ENCODE measurements at places on chromosomes 3 and 15. TPM values are rescaled to one million over a fixed set of nuclear protein-coding genes. Genes with fewer than 3 reads are reported as not detected.

DNA sequence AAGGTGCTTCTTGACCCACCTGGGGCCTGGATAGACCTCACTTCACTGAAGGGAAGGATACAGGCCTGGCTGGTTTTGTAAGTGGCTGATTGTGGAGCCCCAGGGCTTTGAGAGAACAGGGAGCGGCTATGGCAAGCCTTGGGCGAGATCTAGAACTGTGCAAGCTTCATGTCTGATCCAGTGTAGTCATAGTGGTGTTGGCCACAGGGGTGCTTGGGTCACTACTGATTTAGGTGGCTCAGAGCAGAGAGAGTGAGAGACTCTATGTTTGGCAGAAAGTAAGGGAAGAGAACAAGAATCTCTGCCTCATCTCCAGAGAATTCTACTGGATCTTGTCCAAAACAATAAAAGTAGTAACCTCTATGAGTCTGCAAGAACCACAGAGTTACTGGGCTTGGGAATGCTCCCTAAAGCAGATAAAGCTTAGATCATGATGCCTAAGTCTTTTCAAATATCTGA lies 394.2 kb upstream of the EPHA3 start:
- no peak for DNase-seq

DNA sequence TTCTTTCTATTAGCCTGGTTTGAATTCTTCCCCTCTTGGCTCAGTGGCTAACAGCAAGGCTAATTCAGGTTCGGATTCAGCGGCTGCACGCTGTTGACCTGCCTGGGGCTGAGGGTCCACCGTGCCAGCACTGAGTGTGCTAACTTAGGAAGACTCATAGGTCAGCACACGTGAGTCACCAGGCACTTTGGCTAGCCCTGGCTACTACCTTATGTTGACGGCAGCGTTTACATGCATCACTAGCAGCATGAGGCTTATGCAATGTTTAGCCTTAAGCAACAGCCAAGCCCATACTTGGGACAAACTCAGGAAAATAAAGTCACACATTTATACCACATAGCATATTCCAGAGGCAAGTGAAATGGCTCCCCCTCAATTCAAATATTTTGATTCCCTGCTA lies 137.7 kb downstream of the RAB11A start:
- no peak for DNase-seq

DNA sequence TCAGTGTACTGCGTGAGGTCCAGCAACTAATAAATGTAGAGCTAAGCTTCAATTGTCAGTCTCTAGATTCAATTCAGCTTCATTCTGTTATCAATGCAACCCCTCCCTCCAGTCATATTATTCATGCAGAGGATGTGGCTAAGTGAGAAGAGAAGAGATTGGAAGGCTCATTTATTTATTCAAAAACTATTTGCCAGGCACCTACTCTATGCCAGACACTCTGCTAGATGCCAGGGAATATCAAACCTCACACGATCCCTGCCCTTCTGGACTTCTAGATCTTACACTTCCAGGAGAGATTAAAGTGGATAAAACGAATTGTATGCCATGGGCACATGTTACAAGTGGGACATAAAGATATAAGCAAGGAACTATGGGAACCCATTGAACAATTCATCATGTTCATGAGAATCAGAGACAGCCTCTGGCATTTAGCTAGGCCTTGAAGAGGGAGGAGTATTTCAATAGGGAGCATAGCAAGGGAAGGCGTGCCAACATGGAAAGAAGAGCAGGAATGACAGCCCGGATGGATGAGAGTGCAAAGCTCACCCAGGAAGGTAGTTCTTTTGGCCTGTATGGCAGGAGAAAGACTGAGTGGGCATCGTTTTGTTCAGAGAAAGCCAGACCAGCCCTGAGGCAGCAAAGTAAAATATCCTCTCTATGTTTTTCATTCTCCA lies 75.4 kb downstream of the FGF12 start:
- DNase-seq = no peak

DNA sequence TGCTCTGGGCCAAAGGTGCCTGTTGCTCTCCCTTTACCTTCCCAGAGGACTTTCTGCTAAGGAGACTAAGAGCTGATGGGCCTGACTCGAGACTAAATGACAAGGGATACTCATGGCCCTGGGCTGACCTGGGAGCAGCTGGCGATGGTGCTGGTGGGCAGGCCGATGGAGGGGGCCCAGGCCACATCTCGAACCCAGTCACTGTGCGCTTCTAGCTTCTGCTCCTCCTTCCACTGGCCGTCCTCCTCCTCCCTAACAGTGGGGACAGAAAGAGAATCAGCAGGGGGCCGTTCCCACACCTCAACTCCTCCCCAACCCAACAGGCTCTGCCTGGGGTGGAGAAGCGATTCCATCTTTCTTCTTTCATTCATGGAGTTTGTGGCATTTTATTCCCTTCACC lies 12.2 kb upstream of the GHRL start:
- DNase-seq = no peak

DNA sequence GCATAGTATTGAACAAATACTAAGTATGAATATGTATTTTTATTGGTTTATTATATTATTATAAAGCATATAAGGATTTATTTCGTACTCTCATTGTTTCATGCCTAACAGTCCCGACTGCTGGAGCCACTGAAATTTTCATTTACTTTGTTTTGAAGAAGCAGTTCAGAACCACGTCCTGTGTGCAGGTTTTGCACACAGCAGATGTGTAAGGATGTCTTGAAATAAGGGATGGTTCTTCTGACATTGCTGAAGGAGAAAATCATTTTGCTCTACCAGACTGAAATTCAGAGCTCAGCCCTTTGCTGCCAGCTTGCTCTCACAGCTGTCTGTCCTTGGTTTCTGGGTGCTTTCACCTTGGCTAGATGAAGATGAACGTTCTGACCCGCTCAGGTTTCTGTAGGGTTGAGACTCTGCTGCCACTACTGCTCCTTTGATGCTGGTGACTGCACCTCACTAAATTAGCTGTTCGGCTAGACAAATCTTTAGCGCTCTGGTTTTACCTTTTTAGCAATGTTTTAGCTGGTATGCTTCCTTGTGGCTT lies 54.2 kb downstream of the UBE2E1 start:
- no peak for DNase-seq

GRCh38 chr3:49883998-49884397 lies 14.3 kb upstream of the CAMKV start:
- DNase-seq = no peak

GRCh38 chr3:82053236-82053635 lies 291.8 kb upstream of the GBE1 start:
- DNase-seq = no peak

The GOLGA6L9 gene
- total RNA-seq = 1.8 TPM

- DNase-seq = no peak
These were observed 9.7 kb downstream of the TEX264 start for GRCh38 chr3:51680663-51681230.

The GLDN gene
- 20.6 TPM for total RNA-seq

The CCNB2 gene
- total RNA-seq = 0.40 TPM

- DNase-seq = no peak
These were observed 162.5 kb downstream of the CADPS start for GRCh38 chr3:62712746-62713145.

The PARP15 gene
- total RNA-seq = 0.67 TPM

- no peak for DNase-seq
These were observed 49.3 kb downstream of the SNX4 start for GRCh38 chr3:125470671-125471070.

DNA sequence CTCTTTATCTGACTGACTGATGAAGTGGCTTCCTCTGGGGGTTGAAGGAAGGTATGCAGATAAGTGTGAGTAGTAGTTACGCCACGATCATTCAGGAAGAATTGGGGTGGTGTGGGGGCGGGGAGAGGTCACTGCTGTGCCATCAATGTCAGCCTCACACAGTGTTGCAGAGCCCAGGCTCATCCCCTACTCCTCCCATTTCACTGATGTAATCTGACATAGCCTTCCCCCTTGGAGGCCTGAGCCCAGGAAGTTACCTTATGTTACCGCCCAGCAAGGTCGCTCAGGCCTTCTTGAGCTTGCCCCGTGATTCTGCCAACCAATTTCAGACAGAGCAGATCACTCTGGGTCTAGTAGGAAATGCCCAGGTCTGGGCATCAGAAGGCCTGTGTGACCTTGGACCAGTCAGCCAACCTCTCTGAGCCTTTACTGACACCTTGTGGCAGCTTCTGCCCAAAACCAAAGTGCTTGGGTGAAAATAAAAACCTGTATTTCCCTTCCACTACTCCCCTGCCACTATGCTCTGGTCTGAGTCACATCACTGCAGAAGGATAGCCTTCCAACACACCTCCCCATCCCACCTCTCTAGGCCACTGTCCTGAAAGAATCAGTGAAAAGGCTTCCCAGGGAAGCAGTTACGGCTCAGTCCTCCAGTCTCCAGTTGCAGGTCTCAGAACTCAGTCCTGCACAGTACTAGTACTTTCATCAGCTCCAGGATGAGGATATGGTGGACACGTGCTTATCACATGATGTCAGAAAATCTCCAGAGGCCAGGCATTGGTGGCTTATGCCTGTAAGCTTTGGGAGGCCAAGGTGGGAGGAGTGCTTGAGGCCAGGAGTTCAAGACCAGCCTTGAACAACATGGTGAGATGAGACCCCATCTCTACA lies 28.1 kb upstream of the INSYN1 start:
- no peak for DNase-seq

The NRROS gene
- 2.6 TPM for total RNA-seq

- DNase-seq = no peak
These were observed 86.5 kb downstream of the IGSF11 start for GRCh38 chr3:118948146-118948545.

- no peak for DNase-seq
These were observed 2.1 kb upstream of the EIF5A2 start for GRCh38 chr3:170910542-170910941.

The CASR gene
- not detected for total RNA-seq

The AHSG gene
- total RNA-seq = not detected

GRCh38 chr15:51016615-51017014 lies 78.1 kb downstream of the TNFAIP8L3 start:
- DNase-seq = no peak

GRCh38 chr3:151425627-151426340 lies 35.1 kb downstream of the IGSF10 start:
- no peak for DNase-seq

DNA sequence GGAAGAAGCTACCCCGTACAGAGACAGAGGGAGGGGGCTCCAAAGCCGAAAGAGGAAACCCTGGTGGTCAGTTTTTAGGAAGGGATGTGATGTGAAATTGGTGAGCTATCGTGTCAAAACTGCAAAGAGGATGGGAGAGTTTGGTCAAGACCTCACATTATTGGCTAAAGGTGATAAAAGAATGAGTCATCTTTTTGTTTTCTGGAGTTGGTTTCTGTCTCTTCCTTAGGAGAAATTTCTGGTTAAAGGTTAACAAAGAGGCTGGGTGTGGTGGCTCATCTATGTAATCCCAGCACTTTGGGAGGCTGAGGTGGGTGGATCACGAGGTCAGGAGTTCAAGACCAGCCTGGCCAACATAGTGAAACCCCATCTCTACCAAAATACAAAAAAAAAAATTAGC lies 217.8 kb upstream of the CBLB start:
- no peak for DNase-seq

- DNase-seq = no peak
These were observed 183.6 kb downstream of the DCLK3 start for GRCh38 chr3:36580716-36581115.

Measured in cardiac septum (tissue), 1 donor.